Stromal cell of bone marrow (primary cell): ENCODE measurements at places on chromosomes 2 and 18.

DNA sequence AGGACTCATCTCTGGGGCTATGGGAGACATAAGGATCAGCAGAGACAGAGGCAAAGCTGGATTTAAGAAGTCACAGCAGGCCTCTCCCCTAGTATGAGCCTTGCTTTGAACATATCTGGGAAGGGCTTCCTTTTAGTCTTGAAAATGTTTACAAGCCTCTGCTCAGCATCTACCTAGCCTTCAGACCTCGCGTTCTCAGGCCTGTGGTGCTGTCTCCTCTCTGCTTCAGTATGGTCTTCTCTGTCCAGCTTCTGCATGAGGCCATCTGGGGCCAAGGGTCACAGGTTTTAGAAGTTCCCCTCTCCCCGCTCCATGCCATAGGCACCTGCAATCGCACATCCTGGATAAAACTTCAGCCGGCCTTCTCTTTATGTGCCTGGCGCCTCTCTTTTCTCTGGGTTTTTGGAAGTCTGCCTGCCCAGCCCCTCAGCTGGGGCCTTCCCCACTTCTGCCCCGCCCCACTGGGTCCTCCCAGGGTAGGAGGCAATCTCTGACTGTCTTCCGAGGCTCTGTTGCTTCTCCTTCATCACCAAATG lies 7.1 kb downstream of the ACTG2 start:
- DNase-seq = no peak

DNA sequence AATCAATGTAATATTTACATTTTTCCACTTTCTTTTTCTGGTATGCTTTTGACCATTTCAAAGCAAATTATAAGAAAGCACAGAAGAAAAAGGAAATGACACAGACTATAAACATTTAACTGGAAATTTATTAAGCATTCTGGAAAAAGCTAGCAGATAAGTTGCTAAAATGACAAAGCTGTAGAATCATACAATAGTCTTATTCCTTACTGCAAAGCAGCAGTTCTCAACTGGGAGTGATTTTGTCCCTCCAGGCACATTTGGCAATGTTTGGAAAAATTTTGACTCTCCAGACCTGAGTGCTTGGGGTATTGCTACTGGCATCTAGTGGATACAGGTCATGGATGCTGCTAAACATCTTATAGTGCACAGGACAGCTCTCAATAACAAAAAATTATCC lies 75.1 kb downstream of the MBD5 start:
- DNase-seq = no peak

DNA sequence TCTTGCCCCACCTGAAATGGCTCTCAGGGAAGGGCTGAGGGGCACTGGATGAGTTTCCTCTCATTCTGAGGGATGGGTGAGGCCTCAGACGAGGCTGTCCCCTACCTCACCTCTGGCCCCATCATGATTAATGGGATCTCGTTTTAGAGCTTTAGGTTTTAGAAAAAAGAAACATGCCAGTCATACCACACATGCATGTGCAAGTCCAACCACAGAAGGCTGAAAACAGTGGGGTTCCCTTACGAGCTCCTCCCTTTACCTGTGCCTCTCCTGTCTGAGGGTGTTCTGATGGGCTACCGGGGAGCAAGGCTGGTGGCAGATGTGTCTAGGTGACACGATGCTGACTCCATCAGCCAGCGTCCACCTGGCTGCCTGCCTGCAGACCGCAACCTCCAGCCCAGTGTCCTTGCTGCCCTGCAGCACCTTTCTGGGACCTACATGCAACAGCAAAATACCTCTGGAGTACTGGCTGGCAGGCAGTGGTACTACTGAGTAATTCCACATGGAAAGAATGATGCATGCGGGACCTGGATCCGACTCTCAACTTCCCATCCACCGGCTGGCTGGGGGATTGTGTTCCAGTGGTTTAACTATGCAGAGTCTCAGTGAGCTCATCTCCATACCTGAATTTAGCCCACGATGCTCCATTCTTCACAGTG lies 9.1 kb upstream of the LYPD6B start:
- DNase-seq = no peak

- DNase-seq = no peak
Observed at GRCh38 chr18:38790303-38790702, 1224.7 kb upstream of the CELF4 start.

GRCh38 chr18:10519366-10519765 lies 6.5 kb upstream of the NAPG start:
- DNase-seq = no peak

DNA sequence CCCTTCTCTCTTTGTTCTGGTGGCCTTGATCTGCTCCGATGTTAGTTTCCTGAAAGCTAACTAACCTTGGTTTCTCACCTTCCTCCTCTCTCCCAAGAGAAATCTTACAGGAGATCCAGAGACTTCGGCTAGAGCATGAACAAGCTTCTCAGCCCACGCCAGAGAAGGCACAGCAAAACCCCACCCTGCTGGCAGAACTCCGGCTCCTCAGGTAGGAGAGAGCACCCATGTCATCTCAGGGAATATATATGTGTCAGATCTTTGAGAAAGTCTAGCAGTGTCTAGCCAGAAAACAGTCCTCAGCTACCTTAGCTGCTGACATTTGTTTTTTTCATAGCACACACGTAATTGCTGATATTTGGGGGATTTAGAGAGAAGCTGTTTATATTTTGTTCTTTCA lies 148.1 kb downstream of the DTNA start:
- DNase-seq = no peak

DNA sequence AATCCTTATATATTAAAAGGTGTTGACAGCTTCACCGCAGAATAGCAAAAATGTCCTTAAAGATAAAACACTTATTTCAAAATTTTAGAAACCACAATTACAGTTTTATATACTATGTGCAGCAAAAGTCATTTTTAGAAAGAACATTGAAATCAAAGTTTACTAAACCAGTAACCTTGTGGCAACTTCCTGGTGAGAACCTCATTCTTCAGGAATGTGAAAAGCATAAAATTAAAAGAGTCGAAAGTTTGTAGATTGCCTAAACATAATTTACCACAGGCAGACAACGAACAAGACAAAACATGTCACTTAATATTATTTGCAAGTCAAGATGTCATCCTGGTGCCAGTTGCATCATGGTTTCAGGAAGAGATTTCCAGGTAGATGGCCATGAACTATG lies 108.3 kb upstream of the NRP2 start:
- no peak for DNase-seq

- DNase-seq = no peak
Observed at GRCh38 chr2:159933727-159934049, 128.7 kb downstream of the PLA2R1 start.

- no peak for DNase-seq
Observed at GRCh38 chr18:61718944-61719343, 173.9 kb downstream of the RNF152 start.
